Osteoblast (primary cell): ENCODE measurements at places on chromosomes 7 and 10. TPM values are rescaled to one million over a fixed set of nuclear protein-coding genes. Genes with fewer than 3 reads are reported as not detected.

DNA sequence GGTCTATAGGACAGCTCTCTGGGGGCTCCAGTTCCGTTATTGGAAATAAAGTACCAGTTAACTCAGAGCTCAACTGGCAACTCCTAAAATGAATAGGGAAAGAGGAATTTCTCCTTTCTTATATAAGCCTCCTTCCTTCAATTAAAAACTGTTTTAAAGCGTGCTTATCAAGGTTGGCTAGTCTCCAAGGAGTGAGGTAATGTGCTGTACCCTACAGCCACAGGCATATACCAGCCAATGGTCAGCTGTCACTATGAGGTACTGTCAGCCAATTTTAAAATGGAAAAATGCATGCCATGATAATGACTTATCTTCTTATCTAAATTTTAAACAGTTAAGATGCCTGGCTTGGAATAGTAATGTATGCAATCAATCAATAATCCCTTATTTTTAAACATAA lies 76.2 kb downstream of the PLCE1 start:
- no peak for DNase-seq

The RBP4 gene
- total RNA-seq: 2.1 and 3.3 TPM in 2 replicates

GRCh38 chr7:101816595-101817470 lies 593 bp upstream of the CUX1 start:
- peak; percentile 96 for DNase-seq

The NYAP1 gene
- under 0.01 and 0.29 TPM in 2 replicates for total RNA-seq
